ENCODE measurements at places on chromosomes 7 and 10. TPM values are rescaled to one million over a fixed set of nuclear protein-coding genes. Genes with fewer than 3 reads are reported as not detected.

DNA sequence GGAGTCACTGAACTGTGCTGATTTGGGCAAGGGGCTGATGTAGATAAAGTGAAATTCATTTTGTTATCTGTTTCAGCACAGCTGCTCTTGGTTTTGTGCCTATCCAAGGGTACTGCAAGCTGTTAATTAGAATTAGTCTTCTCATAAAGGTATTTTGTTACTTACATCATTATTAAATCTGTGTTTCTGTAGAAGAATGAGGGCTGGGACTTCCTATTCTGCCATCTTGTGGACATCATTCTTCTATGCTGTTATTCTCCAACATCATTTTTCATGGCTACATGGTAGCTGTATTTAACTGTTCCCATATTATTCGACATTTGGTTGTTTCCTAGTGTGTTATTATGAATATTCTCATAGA, 76.2 kb upstream of the CCDC71L start:
- no peak for DNase-seq

AGR2 gene
- polyA plus RNA-seq = not detected

- DNase-seq = no peak
These were observed 151.2 kb upstream of the TNRC18 start for GRCh38 chr7:5574770-5575269.

LOXL4 gene
- 13.1 TPM for polyA plus RNA-seq

PTN gene
- not detected for polyA plus RNA-seq

CYP3A7 gene
- 0.24 TPM for polyA plus RNA-seq

GRCh38 chr7:158811894-158812293, 17.4 kb downstream of the ESYT2 start:
- DNase-seq = no peak

- no peak for DNase-seq
These were observed 9.2 kb upstream of the GSAP start for GRCh38 chr7:77425101-77426051.

GRCh38 chr10:97277551-97277950, 14.9 kb downstream of the ARHGAP19 start:
- no peak for DNase-seq

DNA sequence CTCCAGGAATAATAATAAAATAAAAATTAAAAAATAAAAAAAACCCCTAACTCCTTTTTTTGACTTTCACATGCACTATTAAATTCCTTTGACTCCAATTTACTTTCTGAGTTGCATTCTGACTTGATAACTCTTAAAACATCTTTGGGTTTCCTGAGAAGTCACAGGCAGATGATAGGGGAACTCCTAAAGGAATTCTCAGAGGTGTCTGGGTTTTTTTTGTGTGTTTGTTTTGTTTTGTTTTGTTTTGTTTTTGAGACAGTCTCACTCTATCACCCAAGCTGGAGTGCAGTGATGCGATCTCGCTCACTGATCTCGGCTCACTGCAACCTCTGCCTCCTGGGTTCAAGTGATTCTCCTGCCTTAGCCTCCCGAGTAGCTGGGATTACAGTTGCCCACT, 52.7 kb upstream of the APBB1IP start:
- DNase-seq = no peak

CALCR gene
- polyA plus RNA-seq = 9.2 TPM

- DNase-seq = no peak
These were observed 44.2 kb upstream of the PPP2R2D start for GRCh38 chr10:131856441-131857094.

ITGB1 gene
- 503 TPM for polyA plus RNA-seq

GRCh38 chr10:110481919-110482318, 15.8 kb upstream of the DUSP5 start:
- no peak for DNase-seq

DNA sequence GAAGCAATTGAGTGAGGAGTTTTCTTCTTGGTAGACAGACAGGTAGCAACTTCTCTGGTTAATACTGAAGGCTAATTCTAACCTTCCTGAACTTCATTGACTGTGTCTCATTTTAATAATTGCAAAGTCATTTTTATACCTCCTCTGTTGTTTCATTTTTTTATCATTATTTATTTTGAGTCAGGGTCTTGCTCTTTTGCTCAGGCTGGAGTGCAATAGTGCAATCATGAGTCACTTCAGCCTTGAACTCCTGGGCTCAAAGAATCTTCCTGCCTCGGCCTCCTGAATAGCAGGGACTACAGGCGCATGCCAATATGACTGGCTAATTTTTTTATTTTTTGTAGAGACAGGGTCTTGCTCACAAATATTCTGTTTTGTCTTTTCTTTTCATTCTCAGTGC, 45.4 kb downstream of the APBB1IP start:
- DNase-seq = no peak

NPTX2 gene
- 10.2 TPM for polyA plus RNA-seq

- no peak for DNase-seq
These were observed 8.4 kb downstream of the RAB18 start for GRCh38 chr10:27512548-27512947.

DNA sequence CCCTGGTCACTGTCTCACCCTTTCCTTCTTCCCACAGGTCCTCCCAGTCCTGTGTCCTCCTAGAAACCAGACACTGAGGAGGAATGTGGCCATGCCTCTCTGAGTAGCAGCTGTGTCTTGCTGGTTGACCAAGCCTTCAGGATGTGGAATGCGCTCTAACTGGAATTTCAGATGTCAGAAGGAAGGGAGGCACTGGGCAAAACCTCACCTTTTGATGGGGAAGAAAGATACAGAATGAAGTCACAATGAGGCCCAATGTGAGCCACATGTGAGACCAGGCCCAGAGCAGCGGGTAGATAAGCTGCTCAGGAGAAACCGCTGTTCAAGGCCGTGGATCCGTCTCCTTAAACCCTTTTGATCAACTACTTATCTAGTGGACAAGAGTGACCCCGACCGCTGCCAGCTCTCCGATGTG, 54.8 kb upstream of the ECHDC3 start:
- no peak for DNase-seq

MALRD1 gene
- polyA plus RNA-seq = 1.7 TPM

- no peak for DNase-seq
These were observed 113.0 kb downstream of the PDE1C start for GRCh38 chr7:31957090-31957720.

NXPH1 gene
- not detected for polyA plus RNA-seq

ERVW-1 gene
- polyA plus RNA-seq = 0.90 TPM

- no peak for DNase-seq
These were observed 13.7 kb downstream of the SCART1 start for GRCh38 chr10:133467286-133467911.

- DNase-seq = peak; percentile 89
These were observed 129.3 kb downstream of the PKD1L1 start for GRCh38 chr7:47818796-47819606.

DNA sequence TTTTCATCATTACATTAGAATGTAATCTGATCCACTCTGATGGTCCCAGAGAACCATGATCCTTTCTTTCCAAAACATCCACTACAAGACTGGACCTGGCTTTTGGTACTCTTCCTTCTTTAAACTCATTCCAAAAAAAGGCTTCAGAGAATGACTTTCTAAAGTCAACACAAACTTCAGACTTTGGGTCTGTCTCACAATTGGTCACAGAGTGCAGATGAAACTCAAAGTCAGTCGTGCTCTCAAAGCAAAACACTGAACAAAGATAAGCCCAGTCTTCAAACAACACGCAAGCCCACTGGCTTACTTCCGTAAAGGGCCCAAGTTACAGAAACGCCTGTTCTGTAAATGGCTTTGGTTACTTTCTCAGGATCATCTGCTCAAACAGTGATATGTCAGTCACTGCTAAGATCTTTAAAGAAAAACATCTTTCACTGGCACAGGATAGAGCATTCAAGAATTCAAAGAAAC, 250.9 kb upstream of the MKLN1 start:
- DNase-seq = no peak

DNA sequence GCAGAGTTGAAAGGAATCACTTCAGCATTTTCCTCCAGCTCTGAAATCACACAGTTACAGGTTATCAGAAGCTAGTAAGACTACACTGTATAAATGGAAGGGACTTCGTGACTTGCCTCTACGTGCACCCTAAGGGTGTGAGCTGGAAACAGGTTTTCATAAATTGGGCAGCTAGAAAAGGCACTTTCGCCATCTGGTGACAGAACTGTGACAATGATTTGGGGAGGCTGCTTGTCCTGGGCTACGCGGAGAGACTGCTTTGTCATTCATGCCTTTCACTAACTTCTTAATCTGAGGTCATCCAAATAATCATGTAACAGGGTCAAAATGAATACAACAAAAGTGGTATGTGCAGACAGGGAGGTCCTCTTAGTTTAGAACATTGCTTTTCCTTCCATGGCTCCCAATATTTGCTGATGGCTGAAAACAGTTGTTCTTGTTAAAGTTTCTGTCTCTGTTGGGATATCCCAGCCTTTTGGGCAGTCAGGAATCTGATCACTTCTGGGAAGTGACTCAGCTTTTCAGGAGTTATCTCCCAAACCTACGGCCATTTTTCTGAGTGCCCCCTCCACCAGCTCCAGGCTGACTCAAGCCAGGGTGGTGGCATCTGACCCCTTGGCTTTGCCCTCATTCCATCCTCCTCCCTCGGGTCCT, 17.8 kb downstream of the VWC2 start:
- no peak for DNase-seq

MTPN gene
- polyA plus RNA-seq = 111 TPM

DNA sequence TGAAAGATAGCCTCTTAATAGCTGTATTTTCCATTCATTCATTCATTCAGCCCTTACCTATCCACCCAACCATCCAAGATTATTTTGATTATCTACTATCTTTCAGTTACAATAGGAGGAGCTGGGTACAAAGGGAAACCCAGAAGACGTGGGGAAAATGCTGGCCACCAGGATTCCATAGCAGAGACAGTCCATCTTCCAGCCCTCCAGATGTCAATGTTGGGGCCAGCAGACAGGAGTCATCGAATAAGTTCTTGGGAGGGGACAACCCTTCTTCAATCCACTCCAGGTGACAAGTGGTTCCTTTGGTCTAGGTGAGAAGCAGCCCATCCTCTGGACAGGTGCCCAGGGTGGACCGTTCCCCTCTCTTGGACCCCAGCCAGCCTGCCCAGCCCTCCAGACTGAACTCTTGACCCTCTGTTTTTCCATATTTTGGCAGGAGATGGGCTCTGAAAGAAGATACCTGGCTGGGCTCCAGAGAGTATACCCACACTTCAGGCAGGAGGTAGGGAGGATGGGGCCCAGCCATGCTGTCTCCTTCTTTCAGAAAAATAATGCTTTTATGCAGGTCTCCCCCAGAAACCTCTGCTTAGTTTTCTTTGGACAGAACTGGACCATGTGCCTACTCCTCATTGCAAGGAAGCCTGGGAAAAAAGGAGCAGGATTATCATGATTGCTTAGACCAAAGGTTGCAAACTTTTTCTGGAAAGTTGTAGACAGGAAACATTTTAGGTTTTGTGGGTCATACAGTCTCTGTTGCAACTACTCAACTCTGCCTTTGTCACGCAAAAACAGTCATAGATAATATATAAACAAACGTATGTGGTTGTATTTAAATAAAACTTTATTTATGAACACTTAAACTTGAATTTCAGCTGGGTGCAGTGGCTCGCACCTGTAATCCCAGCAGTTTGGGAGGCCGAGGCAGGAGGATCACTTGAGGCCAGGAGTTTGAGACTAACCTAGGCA, 95.5 kb upstream of the SMNDC1 start:
- DNase-seq = no peak

DNA sequence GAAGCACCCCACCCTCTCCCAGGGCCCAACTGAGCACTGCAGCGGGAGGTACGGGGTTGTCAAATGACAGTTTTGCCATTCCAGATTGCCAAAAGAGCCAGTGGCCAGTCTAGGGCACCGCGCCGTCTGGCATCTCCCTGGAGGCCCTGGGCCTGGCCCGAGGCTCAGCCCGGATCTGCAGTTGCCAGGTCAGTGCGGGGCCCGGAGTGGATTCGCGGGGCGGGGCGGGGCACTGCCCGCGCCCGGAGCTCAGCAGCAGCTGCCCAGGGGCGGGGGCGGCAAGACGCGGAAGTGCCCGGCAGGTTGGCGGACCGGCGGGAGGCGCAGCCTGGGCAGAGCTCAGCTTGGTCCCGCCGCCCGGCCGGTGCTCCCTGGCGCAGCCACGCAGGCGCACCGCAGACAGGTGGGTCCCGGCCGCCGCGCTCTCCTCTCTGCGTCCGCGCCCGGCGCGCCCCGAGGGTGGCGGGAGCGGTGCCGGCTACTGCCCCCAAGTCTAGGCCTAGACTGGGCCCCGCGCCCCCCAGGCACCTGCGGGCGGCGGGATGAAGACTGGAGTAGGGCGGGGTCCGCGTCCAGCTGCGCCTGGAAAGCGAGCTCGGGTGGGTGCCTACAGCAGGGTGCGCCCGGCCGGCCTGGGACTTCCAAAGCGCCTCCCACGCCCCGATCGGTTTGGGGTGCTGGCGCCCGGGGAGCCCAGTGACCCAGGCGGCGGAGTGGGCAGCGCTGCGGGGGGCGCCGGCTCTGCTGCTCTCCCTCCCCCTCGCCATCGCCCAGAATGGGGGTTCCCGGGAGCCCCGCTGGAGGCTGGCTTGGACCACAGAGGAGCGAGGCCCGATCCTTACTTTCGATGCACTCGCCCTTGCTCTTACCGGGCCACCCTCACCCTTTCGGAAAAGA, at the start of gene IRF5:
TSS of gene IRF5 (plus strand) at position 281 of the 897 bp plus-strand sequence. CDS start 4,155 bp downstream, outside the sequence.
- DNase-seq = no peak

C7orf33 gene
- polyA plus RNA-seq = 1.6 TPM

- DNase-seq = peak; percentile 87
These were observed 274.9 kb upstream of the GALNT17 start for GRCh38 chr7:70856901-70857630.

SEMA3E gene
- polyA plus RNA-seq = 5.4 TPM

Data from muscle of arm (tissue), 14 donors.